IMR-90 (cell line): ENCODE measurements at places on chromosomes 2 and 18.

- DNase-seq, result no peak
Observed at GRCh38 chr2:64359171-64359891, 94.6 kb upstream of the LGALSL start.

DNA sequence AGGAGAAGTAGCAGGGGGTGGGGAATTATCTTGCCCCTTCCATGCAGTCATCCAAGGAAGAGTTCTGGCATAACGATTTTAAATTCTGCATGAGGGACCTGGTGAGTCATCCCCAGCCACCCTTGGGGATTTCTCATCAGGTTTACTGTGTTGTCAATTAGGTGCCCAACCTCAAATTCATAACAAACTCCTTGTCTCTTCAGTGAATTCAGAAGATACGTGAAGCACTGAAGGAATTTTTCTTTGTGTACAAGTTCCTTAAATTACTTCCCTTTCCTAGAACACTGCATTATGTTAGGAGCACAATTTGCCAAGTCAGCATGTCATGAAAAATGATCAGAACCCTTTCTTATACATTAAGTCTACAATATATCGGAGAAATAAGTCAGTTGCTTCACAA is 70.8 kb upstream of the NOSTRIN start:
- no peak for DNase-seq

DNA sequence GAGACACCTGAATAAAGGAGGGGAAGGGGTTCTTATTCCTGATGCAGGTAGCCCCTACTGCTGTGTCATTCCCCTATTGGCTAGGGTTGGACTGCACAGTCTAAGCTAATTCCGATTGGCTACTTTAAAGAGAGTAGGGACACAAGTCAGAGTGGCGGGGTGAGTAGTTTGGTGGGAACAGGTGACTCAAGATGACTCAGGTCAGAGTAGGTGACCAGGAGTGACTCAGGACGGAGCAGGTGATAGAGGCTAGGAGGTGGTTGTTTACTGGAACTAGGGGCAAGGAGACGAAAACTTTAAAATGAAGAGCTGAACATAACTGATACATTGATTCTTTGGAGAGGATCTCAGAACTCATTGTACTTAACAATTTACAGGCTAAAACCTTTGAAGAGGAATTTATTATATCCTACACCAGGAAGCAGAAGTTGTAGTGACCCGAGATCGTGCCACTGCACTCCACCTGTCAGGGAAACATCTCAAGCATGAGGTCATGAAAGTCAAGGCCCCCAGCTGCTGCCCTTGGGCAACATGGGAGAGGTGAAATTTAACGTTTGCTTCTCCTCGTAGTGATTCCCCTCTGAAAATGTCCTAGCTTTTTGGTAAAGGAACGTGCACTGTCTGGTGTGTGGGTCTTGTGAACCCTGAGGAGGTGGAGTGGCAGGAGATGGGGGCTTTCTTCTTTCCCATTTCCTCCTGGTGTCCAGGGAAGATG is 4.5 kb upstream of the CYP27A1 start:
- DNase-seq, result no peak

GRCh38 chr18:46034230-46034629 is 37.8 kb downstream of the PSTPIP2 start:
- peak; percentile 38 for DNase-seq

DNA sequence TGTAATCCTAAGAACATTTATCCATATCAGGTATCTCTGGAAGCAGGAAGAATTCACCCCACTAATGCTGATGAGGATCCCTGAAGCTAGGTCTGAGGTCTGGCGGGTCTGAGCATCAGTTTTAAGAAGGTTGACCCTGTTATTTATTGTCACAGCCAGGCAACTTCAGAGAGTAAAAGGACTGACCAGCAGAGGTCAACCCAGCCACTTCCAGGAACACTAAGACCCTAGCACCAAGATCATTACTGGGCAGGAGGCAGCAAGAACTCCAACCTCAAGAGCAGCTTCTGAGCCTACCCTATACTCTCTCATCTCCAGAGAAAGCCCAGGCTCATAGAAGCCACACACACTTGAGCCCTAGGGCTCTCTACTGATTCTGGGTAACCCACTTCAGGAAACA is 901.4 kb downstream of the DCDC2C start:
- no peak for DNase-seq

DNA sequence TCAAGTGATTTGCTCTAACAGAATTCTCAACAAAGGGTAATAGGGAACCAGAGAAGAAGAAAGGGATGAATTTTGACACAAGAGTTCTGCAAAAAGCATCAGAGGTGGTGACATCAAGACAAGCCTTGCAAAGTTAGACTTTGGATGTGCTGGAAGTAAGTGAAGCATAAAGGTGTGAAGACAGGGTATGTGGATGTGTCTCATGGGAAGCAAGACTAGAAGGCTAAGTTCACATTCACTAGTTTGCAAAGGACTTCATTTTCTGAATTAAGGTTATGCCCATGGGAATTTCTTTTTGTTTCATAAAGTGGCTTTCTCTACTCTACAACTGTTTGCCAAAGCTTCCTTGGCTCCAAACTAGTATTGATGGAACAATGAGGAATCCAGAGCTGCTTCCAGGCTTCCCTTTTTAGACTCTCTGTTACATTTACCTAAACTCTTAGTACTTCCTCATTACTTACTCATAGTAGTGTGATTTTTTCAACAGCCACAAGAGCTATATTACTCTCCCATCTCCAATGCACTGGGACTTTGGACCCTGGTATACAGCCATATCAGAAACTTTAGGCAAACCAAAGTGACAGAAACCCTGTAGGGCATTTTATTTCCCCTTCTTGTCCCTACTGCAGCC is 21.1 kb upstream of the IHH start:
- no peak for DNase-seq

DNA sequence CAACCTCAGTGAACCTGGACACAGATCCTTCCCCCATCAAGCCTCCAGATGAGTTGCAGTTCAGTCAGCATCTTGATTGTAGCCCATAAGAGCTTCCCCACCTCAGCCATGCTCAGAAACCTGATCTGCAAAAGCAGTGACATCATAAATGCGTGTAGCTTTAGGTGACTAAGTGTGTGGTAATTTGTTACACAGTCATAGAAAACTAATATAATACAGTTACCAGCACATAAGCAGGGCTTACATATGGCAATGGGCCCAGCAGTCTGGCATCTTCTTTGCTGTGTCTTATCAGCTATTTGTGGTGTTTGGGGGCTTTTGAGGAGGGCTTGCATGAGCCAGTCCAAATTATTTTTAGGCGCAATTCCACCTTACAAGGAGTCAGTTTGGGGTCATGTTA is 807.0 kb downstream of the SLC4A3 start:
- peak; percentile 97 for DNase-seq

GRCh38 chr2:5798084-5798483 is 105.9 kb downstream of the SOX11 start:
- peak; percentile 97 for DNase-seq

- no peak for DNase-seq
Observed at GRCh38 chr2:5195636-5196035, 496.5 kb upstream of the SOX11 start.

GRCh38 chr2:98347298-98348065 is 1.2 kb downstream of the CNGA3 start:
- no peak for DNase-seq
